ENCODE measurements at places on chromosomes 16 and 17.
A peak's percentile ranks its signal among the peaks of the same experiment; 100 is the strongest.

DNA sequence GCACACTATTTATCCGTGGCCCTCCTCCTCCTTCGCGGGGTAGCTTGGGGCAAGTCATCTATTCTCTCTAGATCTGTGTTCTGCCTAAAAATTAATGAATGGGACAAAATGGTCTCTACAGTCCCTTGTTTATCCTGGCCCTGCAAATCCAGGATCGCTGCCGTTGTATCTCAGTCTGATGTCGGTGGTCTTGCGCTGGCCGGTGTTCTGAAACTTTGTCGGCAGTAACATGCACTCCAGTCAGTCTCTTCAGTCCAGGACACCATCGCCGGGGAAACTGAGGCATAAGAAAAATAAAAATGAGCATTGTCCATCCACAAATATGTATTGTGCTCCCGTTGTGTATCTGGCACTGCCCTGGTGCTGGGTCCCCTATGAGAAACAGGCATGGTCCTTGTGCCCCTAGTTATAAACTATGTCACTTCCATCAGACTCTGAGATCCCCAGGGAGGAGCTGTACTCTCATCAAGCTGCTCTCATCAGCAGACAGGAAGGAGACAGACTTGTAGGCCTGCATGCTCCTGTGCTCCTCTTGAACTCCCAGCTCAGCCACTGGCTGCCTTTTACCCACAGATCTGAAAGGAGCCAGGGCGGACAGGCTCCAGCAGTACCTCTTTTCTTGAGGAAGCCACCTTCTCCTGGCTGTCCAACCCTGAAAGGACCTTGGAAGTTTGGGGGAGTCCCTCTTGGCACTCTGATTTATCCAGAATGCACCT, 13.7 kb upstream of the CA4 start:
- no peak for DNase-seq

- DNase-seq, result peak; percentile 77
Observed at GRCh38 chr17:39608142-39608981, 642 bp upstream of the NEUROD2 start.

DNA sequence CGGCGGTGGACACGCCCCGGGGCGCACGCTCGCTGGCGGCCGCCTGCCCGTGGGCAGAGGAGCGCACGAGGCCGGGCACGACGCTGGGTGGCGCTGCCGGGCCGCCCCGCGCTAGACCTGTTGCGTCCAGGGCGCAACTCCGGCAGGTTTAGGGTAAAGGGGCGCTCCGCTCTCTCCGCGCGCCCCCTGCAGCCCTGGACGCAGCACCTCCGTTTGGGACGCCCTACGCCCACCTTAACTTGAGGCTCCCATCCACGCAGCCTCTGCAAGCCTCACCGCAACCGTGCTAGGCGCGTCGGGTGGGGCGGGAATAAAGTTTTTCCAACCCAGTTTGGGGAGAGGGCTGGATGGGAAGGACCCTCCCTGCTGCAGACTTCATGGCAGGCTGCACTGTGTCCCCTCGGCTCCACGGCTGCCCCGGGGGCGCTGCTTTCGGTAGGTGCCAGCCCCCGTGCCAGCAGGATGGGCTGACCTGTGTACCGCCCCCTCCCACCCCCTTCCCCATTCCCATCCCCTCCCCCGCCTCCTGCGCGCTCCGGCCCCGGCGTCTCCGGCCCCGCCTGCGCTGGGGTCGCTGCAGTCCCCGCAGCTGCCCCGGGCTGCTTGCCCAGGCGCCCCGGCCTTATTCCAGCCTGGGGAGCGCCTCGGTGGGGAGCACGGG, at the start of gene SYT17:
SYT17 (plus strand) TSS at position 531 of the 661 bp plus-strand sequence. CDS start 407 bp downstream, outside the sequence.
- DNase-seq, result peak; percentile 84

- no peak for DNase-seq
Observed at GRCh38 chr16:27985981-27986380, 77.5 kb downstream of the GSG1L start.

- no peak for DNase-seq
Observed at GRCh38 chr16:52611817-52612673, 65.1 kb upstream of the TOX3 start.

GRCh38 chr16:8920645-8921346, 38.6 kb downstream of the LITAFD start:
- DNase-seq, result no peak

DNA sequence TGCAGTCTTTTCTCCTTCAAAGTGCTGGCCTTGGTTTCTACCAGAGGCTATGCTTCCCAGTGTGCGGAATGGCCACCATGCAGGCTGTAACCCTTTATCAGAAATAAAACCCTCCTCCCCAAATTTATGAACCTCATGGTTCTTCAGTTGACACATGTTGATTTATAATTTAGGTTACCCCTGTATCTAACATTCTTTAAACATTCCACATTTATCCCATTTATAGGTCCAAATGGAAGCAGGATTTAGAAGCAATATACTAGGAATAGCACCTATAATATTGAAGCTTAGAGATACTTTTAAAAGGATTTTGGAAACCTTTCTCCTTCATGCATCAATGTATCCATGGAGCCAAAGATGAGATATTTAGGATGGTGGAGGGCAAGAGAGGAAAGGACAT, 438.8 kb upstream of the C16orf82 start:
- no peak for DNase-seq

GRCh38 chr16:57310801-57311200, 26.3 kb upstream of the PLLP start:
- no peak for DNase-seq

DNA sequence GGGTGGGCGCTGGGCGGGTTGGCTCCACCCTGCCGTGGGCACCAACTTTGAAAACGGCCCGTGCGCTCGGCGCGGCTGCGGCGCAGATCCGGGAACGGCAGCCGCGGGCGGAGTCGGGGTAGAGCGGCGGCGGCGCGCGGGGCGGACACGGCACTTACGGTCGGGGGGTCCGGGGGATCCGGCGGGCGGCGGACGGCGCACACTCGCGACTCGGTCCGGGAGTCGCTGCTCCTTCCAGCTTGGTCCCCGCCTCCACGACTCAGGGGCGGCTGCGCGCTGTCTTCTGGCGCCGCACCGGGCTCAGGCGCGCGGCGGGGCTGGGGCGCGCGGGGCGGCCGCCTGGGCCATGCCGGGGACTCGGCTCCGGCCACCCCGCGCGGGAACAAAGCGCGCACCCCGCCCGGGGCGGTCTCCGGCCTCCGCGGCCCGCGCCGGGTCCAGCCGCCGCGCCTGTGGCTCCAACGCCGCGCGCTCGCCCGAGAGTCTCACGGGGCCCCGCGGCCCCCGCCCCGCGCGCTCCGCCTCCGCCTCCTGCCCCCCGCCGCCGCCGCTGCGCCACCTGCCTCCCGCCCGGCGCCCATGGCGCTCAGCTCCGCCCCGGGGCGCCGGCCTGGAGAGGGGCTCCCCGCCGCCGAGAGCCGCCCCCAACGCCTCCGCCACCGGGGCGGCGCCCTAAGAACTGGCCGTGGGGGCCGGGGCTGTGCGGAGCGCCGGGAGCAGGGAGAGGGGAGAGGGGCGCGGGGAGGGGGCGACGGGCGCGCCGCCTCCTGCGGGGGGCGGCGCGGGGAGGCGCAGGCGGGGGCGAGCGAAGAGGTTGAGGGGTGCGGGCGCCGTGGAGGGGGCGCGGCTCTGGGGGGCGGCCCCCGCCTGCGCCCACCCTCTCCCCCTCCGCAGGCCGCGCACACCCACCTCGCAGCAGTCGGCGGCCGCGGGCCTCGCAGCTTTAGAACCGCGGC, 35.9 kb downstream of the CBFA2T3 start:
- peak; percentile 16 for DNase-seq

Data from NCI-H524 (cell line).